ENCODE measurements at places on chromosomes 12 and 14. TPM values are rescaled to one million over a fixed set of nuclear protein-coding genes. Genes with fewer than 3 reads are reported as not detected.

Gene DCAF4
- total RNA-seq = 30.9 TPM

Gene SIX4
- 11.4 TPM for total RNA-seq

Gene SLC25A47
- total RNA-seq = not detected

Gene TMEM233
- total RNA-seq = 0.17 TPM

Gene SYCP3
- not detected for total RNA-seq
